NCI-H524 (cell line): ENCODE measurements at places on chromosomes 2 and 18.

DNA sequence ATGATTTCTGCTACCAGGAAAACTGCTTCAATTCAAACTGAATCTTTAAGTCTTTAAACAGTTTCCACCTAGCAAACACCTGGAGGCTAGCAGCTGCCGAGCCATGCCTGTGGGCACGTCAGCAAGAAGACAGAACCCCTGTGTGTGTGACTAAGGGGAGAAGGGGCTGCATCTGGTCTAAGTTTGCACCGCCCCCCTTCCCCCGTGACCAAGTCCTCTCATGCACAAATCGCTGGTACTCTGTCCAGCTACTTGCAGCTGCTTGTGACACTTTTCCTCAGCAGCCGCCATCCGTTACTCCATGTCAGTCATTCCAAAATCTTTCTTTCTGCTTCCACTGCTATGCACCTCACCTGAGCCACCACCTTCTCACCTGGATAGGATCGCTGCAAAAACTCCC lies 355.0 kb downstream of the SS18 start:
- no peak for DNase-seq

DNA sequence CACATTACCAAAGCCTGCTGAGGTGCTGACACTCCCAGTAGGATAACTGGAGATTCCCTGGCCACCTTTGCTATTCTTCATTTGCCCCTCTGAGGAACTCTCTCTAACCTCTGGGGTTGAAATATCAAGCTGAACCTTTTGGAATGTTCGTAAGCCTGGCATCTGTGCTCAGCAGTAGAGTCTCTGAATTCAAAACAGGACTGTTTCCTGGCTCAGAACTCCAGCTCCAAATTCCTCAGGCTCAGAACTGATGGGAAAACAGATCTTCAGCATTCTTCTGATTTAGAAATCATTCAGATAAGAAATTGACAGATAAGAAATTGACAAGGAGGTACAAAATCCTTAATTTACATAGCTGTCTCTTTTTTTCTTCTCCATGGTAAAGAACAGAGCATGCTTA lies 22.2 kb upstream of the POU3F3 start:
- no peak for DNase-seq

GRCh38 chr2:159713631-159714246 lies 1.4 kb downstream of the MARCHF7 start:
- DNase-seq = peak; percentile 42

DNA sequence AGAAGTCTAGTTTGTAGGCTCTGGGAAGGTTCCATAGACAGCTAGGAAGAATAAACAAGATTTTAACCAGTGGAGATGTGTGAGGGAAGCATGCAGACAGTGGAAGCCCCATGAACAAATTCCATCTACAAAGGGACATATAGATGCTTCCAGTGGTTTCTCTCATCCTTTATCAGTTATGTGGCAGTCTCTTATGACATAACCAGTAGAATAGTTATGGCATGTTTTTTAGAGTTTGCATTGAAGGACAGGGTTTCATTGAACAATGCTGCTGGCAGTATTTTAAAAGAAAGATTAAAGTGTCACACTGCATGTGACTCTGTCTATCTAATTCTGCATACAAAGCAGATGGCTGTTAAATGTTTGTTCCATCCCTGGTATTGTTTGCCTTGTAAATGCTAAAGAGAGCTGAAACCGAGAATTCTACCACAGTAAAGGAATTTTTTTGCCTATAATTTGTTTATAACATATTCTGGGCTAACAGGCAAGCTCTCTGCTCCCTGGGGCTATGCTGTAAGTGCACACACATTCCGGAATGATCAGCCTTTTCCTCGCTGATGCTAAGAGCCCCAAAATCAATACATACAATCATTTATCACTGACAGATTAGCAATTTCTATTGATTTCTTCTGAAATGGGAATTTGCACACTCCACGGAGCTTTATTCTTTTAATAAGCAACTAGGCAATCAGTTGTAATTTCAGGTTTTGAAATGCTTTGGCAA lies 76.8 kb upstream of the PELI1 start:
- DNase-seq = no peak

DNA sequence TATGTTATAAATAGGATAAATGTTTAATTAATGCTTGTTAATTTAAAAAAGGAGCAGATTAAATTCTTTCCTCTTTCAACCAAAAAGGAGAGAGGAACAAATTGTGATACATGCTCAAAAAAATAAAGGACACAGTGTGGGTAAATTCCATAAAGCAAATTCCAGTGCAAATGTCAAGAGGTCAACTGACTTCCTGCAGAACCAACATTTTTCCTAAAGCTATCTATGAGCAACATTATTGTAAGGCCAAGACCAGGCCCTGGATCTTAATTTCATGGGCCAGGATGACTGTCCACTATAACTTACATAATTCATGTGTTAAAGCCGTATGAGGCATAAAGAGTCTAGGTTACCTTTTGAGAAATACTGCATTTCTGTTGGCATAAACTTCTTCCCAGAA lies 93.9 kb upstream of the RPE start:
- no peak for DNase-seq

DNA sequence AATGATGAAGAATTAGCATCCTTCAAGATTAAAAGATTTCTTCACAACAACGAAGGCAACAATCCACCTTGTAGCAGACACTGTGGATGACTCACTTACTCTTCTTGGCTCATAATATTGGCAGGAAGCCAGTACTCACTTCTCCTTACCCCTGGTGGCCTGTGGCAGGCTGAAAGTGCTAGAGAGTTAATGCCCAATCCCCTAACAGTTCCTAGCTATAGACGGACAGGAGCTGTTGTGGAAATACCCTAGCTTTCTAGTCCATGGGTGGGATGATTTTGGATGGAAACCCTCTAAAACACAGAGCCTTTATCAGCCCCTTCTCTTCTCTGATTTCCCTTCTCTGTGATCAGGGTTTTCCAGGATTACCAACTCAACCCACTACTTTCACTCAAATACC lies 128.6 kb upstream of the NYAP2 start:
- DNase-seq = peak; percentile 34

DNA sequence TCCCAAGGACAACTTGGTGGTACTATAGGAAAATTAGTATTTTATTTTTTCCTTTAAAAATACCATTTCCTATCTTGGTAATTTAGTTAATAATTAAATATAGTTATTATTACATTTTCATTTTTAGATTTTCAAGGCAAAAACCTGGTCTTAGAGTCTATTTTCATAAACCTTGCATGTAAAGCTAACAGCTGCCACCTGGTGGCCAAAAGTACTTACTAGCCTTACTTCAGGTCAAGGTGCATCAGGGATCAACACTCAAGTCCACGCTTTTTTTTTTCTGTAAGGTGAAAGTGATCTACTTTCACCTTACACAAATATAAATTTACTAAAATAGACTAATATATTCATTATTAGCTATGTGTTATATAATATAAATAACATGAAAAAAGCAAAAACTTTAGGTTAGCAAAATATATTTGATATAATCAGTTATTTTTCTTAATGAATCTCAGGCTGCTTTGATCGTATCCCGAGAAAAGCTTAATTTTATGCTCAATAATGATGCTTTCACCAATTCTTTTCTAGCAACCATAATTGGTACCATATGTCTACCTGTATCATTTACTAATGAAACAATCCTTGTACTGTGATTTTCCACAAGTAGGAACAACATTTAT lies 62.5 kb downstream of the RELCH start:
- DNase-seq = peak; percentile 60

DNA sequence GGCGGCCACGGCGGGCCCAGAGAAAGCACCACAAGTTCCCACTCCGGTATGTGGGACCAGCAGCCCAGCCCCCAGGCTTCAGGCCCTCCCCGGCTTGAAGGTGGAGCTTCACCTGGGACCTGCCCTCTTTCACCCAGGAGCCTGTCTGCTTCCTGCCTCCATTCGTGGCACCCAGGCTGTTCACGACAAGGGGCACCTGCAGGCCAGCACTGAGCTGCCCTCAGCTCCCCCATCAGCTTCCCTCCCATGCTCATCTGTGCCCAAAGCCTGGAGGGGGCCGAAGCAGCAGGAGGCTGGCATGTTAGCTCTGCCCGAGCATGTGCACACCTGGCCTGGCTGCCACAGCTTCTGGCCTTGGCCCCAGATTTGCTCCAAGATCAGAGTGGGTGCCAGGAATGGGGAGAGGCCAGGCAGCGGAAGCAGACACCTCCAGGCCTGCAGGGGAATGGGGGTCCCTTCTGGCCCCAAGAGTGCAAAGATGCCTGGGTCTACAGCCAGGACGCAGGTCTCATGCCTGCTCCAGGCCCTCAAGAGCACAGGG lies 312.4 kb upstream of the SYT4 start:
- DNase-seq = no peak

GRCh38 chr2:52844701-52845423 lies 922.7 kb upstream of the CHAC2 start:
- no peak for DNase-seq
